ENCODE measurements at places on chromosomes 6 and 20. TPM values are rescaled to one million over a fixed set of nuclear protein-coding genes. Genes with fewer than 3 reads are reported as not detected.

The GFOD1 gene
- total RNA-seq = 10.2 TPM

The LGSN gene
- total RNA-seq = 1.5 TPM

The PGC gene
- 586 TPM for total RNA-seq

The MOG gene
- not detected for total RNA-seq
